Ammon's horn (tissue), 1 donor: ENCODE measurements at places on chromosomes 2 and 18.
A peak's percentile ranks its signal among the peaks of the same experiment; 100 is the strongest.

GRCh38 chr18:79519751-79520477 is 124.2 kb downstream of the NFATC1 start:
- DNase-seq = no peak

DNA sequence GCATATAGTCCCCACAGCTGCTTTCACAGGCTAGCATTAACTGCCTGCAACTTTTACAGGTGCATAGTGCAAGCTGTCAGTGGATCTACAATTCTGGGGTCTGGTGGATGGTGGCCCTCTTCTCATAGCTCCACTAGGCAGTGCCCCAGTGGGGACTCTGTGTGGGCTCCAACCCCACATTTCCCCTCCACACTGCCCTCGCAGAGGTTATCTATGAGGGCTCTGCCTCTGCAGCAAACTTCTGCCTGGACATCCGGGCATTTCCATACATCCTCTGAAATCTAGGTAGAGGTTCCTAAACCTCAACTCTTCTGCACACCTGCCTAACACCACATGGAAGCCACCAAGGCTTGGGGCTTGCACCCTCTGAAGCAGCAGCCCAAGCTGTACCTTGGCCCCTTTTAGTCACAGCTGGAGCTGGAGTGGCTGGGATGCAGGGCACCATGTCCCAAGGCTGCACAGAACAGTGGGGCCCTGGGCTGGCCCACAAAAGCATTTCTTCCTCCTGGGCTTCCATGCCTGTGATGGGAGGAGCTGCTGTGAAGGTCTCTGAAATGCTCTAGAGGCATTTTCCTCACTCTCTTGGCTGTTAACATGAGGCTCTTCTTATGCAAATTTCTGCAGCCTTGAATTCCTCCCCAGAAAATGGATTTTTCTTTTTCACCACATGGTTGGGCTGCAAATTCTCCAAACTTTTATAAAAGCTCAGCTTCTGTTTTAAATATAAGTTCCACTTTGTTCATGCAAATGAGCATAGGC is 59.3 kb downstream of the KDM3A start:
- DNase-seq = no peak

DNA sequence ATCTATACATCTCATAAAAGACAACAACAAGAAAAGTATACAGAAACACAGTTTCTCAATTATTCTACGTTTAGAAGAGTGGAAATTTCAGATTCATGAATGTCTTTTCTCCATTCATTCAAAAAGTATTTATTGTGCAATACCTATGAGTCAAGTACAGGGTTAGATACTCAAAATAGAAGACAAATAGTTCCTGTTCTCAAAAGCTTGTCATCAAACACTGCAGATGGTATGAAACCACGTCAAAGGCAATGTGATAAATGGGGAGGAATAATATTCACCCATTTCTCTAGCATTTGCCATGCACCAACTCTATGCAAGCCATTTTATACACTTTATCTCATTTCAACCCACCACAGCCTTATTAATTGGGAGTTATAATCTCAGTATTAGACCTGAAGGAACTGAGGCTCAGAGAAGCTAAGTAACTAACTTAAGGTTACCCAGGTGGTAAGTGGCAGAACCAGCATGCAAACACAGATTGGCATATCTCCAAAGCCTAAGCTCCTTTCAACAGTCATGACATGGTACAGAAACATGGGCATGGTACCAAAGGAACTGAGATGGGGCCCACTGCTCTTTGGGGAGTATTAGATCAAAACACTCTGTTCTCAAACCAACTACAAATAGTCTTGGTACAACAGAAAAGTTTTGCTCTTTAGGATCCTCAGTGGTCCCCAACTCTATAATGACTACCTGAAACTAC is 67.2 kb upstream of the NPAS2 start:
- DNase-seq = peak; percentile 36

GRCh38 chr2:7627583-7627982 is 710.4 kb downstream of the RNF144A start:
- DNase-seq = peak; percentile 51

- no peak for DNase-seq
Observed at GRCh38 chr2:158197940-158198339, 96.3 kb downstream of the UPP2 start.

DNA sequence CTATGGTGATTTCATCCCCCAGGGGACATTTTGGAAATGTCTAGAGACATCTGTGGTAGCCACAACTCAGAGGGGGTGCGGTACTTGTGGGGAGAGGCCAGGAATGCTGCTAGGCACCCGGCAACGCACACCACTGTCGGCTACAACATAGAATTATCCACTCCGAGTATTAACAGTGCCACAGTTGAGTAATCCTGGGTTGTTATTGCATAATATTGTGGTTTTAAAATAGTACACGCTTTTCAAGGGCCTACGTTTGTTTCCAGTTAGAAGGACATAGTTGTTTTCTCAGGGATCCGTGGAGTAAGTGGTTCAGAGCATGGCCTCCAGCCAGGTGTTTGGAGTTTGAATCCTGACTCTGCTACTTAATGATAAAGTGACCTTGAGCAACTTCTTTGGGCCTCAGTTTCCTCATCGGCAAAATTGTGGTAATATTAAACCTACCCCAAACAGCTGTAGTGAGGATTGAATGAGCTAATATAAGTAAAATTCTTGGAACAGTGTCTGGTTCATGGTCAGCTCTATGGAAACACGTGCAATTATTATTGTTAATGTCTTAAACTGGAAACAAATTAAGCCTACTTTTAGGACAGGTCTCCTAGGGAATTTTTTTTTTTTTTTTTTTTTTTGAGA is 24.5 kb downstream of the CYP27A1 start:
- peak; percentile 30 for DNase-seq

DNA sequence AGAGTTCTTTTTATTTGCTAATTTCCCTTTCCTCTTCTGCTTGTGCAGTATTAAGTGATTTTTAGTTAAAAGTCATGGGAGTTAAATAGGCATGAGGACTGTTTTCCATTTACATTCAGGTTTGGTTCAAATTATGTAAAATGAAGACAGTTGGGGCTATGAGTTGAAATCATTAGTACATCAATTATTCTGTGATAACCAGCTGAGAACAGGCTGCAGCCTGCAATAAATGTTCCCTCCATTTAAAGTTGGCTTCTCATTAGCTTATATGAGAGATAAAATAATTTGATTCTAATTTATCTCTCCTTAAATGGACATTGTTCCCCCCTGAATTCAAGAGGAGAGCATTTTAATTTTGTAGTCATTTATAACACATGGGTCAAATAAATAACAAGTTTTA is 48.3 kb downstream of the RHBDD1 start:
- DNase-seq = no peak

DNA sequence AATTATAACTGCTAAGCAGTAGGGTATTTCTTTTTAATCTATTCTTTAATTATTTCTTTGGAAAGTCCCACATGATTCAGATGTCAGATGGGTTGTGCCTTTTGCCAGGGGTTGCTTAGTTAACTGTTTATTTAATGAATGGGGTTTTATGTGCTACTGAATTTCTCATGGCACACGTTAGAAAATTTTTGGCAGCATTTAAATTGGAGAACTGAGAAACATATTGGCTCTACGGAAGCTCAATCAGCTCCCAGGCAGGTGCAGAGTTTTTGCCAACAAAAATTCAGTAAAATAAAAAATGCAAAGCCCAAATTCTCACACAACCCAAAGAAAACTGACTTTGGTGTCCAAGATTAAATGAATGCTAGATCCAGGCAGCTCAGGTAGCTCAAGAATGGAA is 467.2 kb downstream of the NRXN1 start:
- no peak for DNase-seq

DNA sequence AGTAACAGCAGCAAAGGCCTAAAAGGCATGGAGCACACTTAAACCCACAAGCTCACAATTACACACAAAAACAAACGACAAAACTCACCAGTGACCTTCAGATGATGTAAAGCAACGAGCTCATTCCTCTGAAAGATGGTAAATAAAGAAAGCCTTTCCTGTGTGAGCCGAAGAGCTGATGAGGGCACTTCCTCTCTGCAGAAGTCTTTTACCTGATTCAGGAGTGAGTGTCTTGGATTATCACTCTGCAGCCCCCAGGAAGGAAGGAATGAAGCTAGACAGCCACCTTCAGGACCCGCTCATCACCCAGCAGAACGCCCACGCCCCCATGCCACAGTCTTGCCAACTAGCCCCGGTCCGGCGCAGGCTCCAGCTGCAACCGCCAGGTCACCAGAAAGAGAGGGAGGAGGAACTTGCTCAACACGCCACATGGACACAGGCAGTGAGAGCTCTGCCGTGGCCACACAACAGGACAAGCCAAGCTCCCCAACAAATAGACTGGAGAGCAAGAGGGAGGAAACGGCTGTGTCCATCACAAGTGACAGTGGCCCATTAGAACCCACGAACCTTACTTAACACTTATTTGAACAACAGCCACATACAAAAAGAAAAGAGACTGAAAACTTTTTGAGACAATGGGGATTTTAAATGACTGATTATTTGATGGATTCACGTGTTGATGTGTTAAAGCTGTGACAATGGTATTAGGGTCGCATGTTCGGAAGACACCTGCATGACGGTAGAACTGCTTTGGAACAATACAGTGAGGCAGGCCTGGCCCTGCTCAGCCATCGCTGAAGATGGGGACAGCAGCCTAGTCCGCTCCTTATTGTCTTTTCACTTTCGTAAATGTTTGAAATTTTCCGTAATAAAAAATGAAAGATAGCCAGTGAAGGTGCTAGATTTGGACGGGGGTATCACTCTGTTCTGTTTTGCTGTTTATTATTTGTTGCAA is 127.3 kb downstream of the HDAC4 start:
- no peak for DNase-seq

GRCh38 chr2:206442833-206443734 is at the start of gene ADAM23:
TSS of gene ADAM23 (plus strand) at chr2:206443532. CDS start at chr2:206443867, 335 bp downstream.
- peak; percentile 94 for DNase-seq

DNA sequence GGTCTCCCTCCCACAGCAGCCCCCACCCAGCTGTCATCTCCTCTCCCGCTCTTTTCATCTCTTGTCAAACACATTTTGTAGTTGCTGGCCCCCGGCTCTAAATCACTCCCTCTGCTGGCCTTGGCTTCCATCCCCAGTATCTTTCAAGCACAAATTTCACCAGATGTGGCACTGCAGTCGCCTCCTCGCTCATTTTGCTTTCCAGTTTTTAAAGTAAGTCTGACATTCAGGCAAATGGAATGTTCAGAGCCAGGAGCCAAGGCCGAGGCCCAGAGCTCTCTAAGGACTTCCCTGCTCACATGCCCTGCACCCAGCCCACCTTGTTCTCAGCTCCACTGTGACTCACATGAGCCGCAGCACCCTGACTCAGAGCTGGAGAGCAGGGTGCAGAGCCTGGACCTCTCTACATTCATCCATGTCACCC is 158.4 kb downstream of the GALNT14 start:
- DNase-seq = no peak

GRCh38 chr18:12946549-12947284 is 1.1 kb upstream of the SEH1L start:
- peak; percentile 23 for DNase-seq

- DNase-seq = no peak
Observed at GRCh38 chr2:218984239-218985020, 554 bp downstream of the FEV start.

DNA sequence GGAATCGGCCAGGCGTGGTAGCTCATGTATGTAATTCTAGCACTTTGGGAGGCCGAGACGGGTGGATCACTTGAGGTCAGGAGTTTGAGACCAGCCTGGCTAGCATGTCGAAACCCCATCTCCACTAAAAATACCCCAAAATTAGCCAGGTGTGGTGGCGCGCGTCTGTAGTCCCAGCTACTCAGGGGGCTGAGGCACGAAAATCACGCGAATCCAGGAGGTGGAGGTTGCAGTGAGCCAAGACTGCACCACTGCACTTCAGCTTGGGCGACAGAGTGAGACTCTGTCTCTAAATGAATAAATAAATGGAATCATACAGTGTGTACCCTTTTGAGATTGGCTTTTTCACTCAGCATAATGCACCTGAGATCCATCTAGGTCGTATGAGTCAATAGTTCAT is 19.4 kb upstream of the TTC39C start:
- no peak for DNase-seq

GRCh38 chr2:28750316-28751251 is 1.0 kb upstream of the PPP1CB start:
- peak; percentile 47 for DNase-seq

- DNase-seq = no peak
Observed at GRCh38 chr2:174336501-174337336, 2.0 kb downstream of the SP9 start.

- no peak for DNase-seq
Observed at GRCh38 chr2:38722271-38723061, 28.7 kb downstream of the SRSF7 start.

DNA sequence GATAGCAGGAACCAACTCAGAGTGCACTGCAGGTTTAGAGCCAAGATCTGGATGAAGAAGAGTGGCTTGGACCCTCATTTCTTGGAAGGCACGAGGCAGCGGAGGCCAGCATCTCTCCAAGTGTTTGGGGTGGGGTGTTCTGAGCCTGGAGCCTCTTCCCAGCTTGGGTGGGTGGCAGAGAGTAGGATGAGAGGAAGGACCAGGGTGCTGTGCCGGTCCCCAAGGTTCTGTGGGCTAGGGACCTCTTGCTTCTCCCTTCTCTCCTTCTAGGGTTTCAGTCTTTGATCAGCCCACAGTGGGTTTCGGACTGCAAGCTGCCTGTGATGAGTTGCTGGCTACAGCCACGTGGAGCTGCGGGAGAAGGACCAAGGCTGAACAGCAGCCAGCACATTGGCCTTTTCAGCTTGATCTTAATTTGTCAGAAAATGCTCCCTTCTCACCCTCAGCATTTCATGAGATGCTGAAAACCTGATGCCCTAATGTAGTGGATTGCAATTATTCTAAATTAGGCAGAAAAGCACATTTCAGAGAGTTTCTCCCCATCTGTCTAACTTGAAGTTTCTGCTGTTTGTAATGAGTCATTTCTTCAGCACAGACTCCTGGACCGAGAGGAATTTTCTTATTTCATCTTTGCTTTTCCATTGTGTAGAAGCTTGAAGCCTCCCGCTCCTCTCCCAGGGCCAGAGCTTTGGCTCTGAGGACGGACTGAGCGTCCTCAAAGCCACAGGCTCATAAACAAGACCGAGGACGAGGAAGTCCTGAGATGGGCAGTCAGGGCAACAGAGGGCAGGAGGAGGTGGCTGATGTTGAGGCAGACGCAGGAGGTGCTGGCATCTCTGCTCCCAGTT is 99.1 kb upstream of the HDAC4 start:
- peak; percentile 32 for DNase-seq

- DNase-seq = peak; percentile 46
Observed at GRCh38 chr2:70513738-70514137, 39.9 kb downstream of the TGFA start.

DNA sequence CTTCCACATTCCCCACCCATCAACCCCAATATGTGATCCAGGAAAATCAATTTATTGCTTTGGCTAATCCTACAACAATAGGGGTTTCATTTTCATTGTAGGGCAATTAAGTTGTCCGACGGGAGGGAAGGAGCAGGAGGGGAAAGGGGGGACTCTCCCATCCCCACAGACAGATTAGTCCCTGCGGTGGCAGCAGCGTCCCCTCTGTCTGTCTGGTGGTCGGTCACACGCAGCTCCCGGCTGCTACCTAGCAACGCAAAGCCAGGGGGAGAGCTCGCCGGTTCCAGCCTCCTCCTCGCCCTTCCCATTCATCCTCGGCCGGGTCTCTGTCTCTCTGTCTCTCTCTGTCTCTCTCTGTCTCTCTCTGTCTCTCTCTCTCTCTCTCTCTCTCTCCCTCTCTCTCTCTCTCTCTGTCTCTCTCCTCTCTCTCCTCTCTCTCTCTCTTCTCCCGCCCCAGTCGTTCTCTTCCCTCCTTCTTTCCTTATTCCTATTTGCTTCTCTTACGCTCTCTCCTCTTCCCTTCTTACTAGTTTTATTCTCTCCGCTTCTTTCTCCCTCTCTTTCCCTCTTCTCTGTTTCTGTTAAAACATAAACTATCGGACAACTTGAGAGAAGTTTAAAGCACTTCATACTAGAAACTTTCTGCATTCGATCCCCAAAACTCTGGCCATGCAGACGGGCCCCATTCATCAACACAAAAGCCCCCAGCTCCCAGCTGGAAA is 1.2 kb downstream of the LRP2 start:
- DNase-seq = no peak

- DNase-seq = no peak
Observed at GRCh38 chr2:196257086-196257485, 85.7 kb upstream of the STK17B start.
